HCT116 (cell line): ENCODE measurements at places on chromosomes 5 and 9. TPM values are rescaled to one million over a fixed set of nuclear protein-coding genes. Genes with fewer than 3 reads are reported as not detected.

PDE6A gene
- not detected for total RNA-seq

DNA sequence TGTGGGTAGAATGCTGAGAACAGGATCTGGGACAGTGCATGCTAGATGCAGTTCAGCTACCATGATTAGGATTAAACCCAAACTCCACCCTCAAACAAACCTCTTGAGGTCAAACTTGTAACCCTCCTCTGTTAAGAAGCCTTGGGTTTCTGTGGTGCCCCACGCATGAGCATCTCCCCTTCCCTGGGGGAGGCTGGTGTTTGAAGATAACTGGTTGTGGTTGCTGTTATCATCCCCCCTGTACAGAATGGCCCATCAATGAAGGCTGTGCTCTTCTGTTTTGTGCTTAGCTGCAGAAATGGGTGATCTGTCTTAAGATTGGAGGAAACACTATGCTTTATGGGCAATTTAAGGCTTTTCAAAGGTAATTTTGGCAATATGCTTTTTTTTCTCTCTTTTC is 4.4 kb upstream of the DAB2IP start:
- no peaks in the 10 kb centered on the region for H3K27me3 ChIP-seq
- no peak for DNase-seq
- peaks cover 30% of the 10 kb centered on the region for H3K4me1 ChIP-seq
- H3K27ac ChIP-seq: no peak overlapping the region
- no peaks in the 10 kb centered on the region for H3K36me3 ChIP-seq

CDH12 gene
- total RNA-seq: not detected

- no peaks in the 10 kb centered on the region for H3K27me3 ChIP-seq
- H3K4me3 ChIP-seq: no peak overlapping the region
- no peak overlapping the region for H3K27ac ChIP-seq
Measured at GRCh38 chr5:171317230-171317629, 8.2 kb downstream of the TLX3 start.

SLC6A19 gene
- total RNA-seq: not detected

GRCh38 chr9:14522627-14523379 is 170.4 kb downstream of the ZDHHC21 start:
- H3K4me1 ChIP-seq: no peaks in the 10 kb centered on the region
- no peak for DNase-seq
- no peak overlapping the region for H3K4me3 ChIP-seq
- no peak overlapping the region for H3K27ac ChIP-seq

HMCN2 gene
- 0.22 TPM for total RNA-seq

DNA sequence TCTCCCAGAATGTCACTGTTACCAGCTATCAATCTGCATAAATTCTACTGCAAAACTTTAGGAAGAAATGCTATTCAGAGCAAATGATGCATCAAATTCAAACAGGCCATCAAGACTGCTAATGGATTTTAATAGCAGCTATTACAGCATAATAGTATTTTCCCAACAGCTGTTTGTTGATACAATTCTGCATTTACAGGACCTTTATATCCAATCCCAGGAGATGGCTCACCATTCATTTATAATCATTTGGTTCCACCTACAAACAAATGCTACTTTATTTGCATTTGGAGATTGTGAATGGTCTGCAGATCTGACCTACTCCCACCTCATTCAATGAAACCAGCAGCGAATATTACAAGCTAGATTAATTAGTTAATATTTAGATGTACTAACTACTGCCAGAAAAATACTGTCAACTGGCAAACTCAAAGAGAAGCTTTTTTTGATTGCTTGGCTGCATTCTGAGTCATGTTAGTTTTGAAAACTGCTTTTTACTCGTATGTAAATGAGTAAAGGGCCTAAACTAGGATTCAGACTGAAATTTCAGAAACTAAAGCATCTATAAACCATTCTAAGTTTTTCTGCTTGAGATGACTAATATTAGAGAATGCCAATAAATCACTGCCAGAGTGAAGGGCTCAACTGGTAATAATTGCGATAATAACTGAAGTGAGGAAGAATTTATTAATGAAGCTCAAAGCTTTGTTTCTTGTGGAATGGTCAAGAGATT is 7.1 kb upstream of the PCA3 start:
- H3K27me3 ChIP-seq: no peaks in the 10 kb centered on the region; the same call in 1 of the 2 replicates
- no peak overlapping the region for H3K4me3 ChIP-seq
- H3K36me3 ChIP-seq: no peaks in the 10 kb centered on the region
- no peak overlapping the region for H3K27ac ChIP-seq
- no peaks in the 10 kb centered on the region for H3K4me1 ChIP-seq

GRCh38 chr5:141637123-141637766 is 448 bp downstream of the RELL2 start:
- peak overlapping the region; percentile 96 for H3K4me3 ChIP-seq
- no peak for DNase-seq
- peaks cover 5% of the 10 kb centered on the region; the same call in 1 of the 2 replicates for H3K36me3 ChIP-seq
- peak overlapping the region; percentile 62 for H3K27ac ChIP-seq
- no peaks in the 10 kb centered on the region for H3K27me3 ChIP-seq

DNA sequence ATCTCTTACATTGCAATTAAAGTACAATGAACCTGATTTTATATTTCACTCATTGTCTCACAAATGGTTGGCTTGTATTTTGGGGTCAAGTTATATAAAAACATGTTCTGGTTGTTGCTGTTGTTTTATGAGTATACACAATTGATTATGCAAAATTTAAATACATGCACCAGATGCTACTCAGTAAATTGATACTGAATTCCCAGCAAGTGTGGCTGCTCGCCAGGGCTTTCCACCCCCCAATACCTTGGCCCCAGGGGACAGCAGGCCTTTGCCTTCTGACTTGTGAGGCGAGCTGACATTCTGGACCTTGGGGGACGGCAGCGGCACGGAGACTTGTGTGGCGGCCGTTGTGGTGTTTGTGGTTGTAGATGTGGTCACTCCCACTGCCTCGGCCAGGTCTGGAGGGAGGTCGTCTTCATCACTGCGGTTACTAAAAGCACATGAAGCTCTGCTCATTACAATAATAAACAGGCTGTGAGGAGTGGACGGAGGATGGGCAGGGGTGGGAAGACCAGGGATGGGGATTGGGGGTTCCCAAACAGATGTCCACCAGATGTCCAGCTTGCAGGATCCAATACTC is 27.0 kb upstream of the FRRS1L start:
- H3K27ac ChIP-seq: no peak overlapping the region
- H3K36me3 ChIP-seq: no peaks in the 10 kb centered on the region
- H3K4me3 ChIP-seq: no peak overlapping the region

- H3K36me3 ChIP-seq: no peaks in the 10 kb centered on the region
- H3K4me3 ChIP-seq: no peak overlapping the region
- H3K27me3 ChIP-seq: 0 out of 2 replicates have a peak, but pooled peaks cover 7% of the 10 kb centered on the region
- no peak overlapping the region for H3K27ac ChIP-seq
- no peak for DNase-seq
- H3K4me1 ChIP-seq: no peaks in the 10 kb centered on the region
Measured at GRCh38 chr5:17156463-17156862, 61.0 kb upstream of the BASP1 start.

DNA sequence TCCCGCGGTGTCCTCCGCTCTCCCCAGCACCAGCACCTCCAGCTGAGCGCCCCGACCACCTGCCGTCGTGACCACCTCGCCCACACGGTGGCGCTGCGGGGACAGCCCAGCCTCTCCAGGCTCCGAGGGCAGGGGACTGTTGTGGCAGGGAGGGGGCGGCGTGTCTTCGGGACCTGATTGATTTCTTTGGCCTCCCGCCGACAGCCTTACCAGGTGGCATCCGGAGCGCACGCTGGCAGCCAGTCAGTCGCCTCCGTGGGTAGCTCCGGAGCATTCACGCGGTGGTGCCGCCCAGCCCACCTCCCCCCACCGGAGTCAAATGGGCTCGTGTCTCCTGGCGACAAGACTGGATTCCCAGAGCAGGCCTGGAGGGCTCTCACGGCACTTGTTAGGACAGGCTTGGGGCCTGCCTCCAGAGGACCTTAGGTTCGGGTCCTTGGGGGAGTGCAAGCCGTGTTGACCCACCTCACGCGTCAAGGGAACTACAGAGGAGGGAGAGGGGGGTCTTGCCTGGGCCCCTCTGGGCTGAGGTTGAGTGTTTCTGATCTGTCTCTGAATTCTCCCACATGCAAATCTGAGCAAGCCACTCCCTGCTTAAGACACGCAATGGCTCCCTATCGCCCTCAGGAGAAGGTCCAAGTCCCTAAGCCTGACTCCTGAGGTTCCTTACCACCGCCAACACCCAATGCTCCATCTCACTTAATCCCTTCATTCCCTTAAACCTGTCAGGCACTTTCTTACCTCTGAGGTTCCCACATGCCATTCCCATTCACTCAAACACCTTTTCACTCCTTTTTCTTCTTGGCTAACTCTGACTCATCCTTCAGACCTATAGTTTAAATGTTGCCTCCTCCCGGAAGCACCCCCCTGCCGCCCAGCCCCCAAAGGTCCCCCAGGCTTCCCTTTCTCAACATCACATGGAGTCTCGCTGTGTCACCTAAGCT is 51.2 kb upstream of the GGTA1 start:
- H3K36me3 ChIP-seq: no peaks in the 10 kb centered on the region
- H3K27ac ChIP-seq: no peak overlapping the region; the same call in 1 of the 2 replicates
- H3K27me3 ChIP-seq: no peaks in the 10 kb centered on the region
- peak overlapping the region; percentile 23 for H3K4me3 ChIP-seq
- peak; percentile 40 for DNase-seq

- H3K36me3 ChIP-seq: no peaks in the 10 kb centered on the region
- no peak overlapping the region for H3K4me3 ChIP-seq
- no peak overlapping the region for H3K27ac ChIP-seq
- no peaks in the 10 kb centered on the region for H3K4me1 ChIP-seq
- DNase-seq: no peak
Measured at GRCh38 chr9:77531400-77531799, 116.7 kb downstream of the GNA14 start.

- no peaks in the 10 kb centered on the region for H3K27me3 ChIP-seq
- no peak overlapping the region for H3K4me3 ChIP-seq
- H3K4me1 ChIP-seq: no peaks in the 10 kb centered on the region
- no peak overlapping the region for H3K27ac ChIP-seq
- no peaks in the 10 kb centered on the region for H3K36me3 ChIP-seq
Measured at GRCh38 chr9:93204470-93205043, 20.6 kb downstream of the WNK2 start.

- no peak overlapping the region for H3K27ac ChIP-seq
- no peaks in the 10 kb centered on the region for H3K36me3 ChIP-seq
- DNase-seq: no peak
- 0 out of 2 replicates have a peak, but pooled peaks cover 9% of the 10 kb centered on the region for H3K27me3 ChIP-seq
- H3K4me3 ChIP-seq: no peak overlapping the region
Measured at GRCh38 chr9:133729617-133730281, 8.4 kb downstream of the SARDH start.

- H3K4me3 ChIP-seq: no peak overlapping the region
- H3K27me3 ChIP-seq: peaks cover 10% of the 10 kb centered on the region; the same call in 1 of the 2 replicates
- H3K27ac ChIP-seq: no peak overlapping the region
- H3K36me3 ChIP-seq: no peaks in the 10 kb centered on the region
- no peaks in the 10 kb centered on the region for H3K4me1 ChIP-seq
Measured at GRCh38 chr5:6273090-6273735, 105.1 kb downstream of the MED10 start.

MLANA gene
- total RNA-seq: not detected

GRCh38 chr9:134879664-134880483 is 736 bp upstream of the FCN2 start:
- no peak overlapping the region for H3K4me3 ChIP-seq
- H3K27ac ChIP-seq: no peak overlapping the region
- H3K27me3 ChIP-seq: peaks cover 4% of the 10 kb centered on the region
- no peak for DNase-seq
- H3K4me1 ChIP-seq: no peaks in the 10 kb centered on the region

GRCh38 chr9:27433631-27434325 is 90.3 kb upstream of the IFNK start:
- no peak for DNase-seq
- no peaks in the 10 kb centered on the region for H3K27me3 ChIP-seq
- H3K4me1 ChIP-seq: no peaks in the 10 kb centered on the region
- H3K27ac ChIP-seq: no peak overlapping the region
- H3K4me3 ChIP-seq: no peak overlapping the region
- no peaks in the 10 kb centered on the region for H3K36me3 ChIP-seq

DNA sequence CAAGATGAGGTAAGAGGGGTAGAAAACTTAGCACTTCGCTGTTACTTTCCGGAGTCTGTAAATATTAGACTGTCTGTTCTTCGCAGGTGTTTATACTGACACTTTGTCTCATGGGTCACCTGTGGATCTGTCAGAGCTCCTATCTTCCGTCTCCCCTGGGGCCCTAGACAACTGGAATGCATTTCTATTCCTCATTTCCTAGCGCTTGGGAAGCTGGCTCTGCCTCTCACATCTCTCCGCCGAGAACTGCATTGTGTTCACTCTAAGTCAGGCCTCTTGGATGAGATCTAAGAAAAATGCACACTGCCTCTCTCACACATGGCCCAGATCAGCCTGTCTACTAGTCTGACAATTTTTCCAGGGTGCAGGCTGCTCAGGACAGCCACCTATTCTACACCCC is 39.5 kb downstream of the PCA3 start:
- no peak overlapping the region for H3K27ac ChIP-seq
- H3K4me3 ChIP-seq: no peak overlapping the region
- DNase-seq: no peak
- H3K4me1 ChIP-seq: no peaks in the 10 kb centered on the region

DNA sequence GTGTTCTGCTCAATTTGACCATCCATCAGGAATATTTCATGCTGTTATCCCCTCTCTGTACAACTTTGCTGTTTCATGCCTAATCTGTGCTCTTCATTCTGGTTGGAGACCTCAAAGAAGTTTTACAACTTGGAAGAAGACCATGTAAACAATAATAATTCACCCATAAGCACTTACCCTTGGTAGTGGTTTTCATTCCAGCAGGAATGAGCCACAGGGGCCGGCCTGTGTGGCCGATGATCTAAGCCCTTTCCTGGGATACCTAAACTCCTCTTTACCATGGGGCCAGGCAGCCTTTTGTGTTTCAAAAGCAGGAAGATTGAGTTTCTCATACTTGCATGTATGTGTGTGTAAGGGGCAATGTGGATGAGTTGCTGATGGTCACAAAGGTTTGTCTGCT is 165.0 kb downstream of the FGF1 start:
- H3K27me3 ChIP-seq: no peaks in the 10 kb centered on the region
- no peak overlapping the region for H3K4me3 ChIP-seq
- H3K27ac ChIP-seq: no peak overlapping the region
- peaks cover 3% of the 10 kb centered on the region; the same call in 1 of the 2 replicates for H3K4me1 ChIP-seq
- no peak for DNase-seq

SHOC1 gene
- 1.1 TPM for total RNA-seq

- no peak overlapping the region for H3K4me3 ChIP-seq
- H3K27me3 ChIP-seq: peaks cover 44% of the 10 kb centered on the region
- no peaks in the 10 kb centered on the region for H3K4me1 ChIP-seq
- no peak overlapping the region for H3K27ac ChIP-seq
Measured at GRCh38 chr5:944992-945685, 52.5 kb downstream of the TRIP13 start.

DNA sequence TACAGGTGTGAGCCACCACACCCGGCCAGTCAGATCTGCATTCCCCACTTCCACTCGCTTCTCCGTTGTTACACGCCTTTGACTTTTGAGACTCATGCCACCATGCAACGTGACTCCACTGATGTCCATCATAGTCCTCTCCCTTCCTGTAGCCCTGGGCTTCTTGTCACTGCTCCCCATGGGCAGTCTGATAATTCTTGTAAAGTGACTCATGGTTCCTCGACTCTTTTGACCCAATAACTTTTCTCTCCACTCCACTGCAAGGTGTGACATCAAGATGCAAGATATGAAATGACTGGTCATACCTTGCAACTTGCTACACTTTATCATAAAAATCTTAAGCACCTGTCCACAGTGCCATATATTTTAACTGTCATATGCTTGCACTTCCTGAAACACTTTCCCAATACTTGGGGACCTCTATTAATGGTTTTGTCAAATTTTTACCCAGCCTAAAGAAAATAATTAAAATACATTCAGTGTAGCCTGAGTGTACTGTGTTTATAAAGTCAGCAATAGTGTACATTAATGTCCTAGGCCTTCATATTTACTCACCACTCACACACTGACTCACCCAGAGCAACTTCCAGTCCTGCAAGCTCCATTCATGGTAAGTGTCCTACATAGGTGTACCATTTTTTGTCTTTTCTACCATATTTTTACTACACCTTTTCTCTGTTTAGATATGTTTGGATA is 18.6 kb upstream of the ANKRD18A start:
- no peaks in the 10 kb centered on the region for H3K36me3 ChIP-seq
- no peak overlapping the region for H3K4me3 ChIP-seq
- DNase-seq: no peak
- no peaks in the 10 kb centered on the region for H3K27me3 ChIP-seq
- peaks cover 12% of the 10 kb centered on the region for H3K4me1 ChIP-seq
